ENCODE measurements at places on chromosomes 1 and 21.

DNA sequence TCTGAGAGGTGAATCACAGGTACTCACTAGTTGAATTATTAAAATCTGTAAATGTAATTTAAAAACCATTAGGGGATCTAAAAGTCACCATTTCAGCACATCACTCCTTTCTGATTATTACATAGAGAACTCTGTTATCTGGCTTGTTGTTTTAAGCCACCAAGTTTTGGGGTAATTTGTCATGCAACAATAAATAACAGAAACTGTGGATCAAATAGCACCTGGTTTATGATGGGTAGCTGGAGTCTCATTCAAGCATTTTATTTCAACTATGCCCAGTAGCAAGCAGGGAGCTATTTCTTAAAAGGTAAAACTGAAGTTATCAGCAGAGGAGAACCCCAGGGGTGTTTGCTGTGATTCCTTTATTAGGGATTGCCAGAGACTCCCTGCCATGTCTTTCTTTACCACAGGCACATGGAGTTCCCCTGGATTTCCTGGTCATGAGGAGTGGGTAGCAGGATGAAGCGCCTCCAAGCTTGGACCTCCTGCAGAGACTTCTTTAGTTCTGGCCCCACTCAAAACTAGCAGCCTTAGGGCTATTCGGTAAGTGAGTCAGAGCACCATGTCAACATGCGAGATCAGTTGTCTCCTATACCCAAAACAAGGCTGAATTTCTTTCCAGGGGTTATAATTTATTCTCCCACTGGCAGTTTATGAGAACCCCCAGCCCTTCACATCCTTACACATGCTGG lies 179.2 kb downstream of the GIPC2 start:
- no peak for DNase-seq

- no peak for DNase-seq
Observed at GRCh38 chr1:27772036-27772931, 735 bp upstream of the STX12 start.

- DNase-seq: no peak
Observed at GRCh38 chr1:223110952-223111351, 32.1 kb downstream of the TLR5 start.

GRCh38 chr1:11738783-11739182 lies 2.8 kb downstream of the AGTRAP start:
- no peak for DNase-seq

GRCh38 chr1:235571482-235571881 lies 67.2 kb upstream of the B3GALNT2 start:
- no peak for DNase-seq

DNA sequence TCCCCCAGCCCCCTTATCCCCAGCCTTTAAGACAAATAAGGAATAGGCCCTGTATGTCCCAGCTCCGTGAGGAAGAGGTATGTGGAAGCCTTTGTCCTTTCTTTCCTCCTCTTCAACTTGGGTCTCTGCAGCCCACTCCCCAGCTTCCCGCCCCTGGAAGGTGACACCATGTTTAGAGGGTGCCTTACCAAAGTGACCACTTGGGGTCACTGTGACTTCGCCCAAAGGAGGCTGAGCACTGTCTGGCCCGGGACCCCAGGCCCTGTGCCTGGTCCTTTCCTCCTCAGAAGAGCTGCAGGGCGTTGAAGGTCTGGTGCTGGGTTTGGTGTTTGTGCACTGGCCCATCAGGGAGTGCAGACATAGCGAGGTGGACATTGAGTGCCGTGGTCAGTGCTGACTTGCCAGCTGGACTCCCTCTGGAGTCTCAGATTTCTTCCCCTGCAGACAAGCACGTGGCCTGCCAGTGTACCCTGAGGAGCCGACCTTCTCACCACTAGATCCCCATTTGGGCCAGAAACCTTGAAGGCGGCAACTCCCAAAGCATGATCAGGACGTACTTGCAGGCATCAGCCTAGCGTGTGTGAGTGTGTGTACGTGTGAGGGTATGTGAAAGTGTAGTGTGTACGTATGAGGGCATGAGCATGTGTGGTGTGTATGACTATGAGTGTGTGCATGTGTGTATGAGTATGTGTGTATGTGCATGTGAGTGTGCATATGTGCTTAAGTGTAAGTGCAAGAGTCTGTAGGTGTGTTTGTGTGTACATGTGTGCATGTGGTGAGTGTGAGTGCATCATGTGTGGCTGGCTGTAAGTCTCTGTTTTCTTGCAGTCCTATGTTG lies 181.4 kb upstream of the KIAA0040 start:
- DNase-seq: no peak
